ENCODE measurements at places on chromosomes 3 and 15.

GRCh38 chr3:130014526-130014925, 40.0 kb downstream of the TRH start:
- no peak for DNase-seq

GRCh38 chr3:89114841-89115223, 7.4 kb downstream of the EPHA3 start:
- no peak for DNase-seq

DNA sequence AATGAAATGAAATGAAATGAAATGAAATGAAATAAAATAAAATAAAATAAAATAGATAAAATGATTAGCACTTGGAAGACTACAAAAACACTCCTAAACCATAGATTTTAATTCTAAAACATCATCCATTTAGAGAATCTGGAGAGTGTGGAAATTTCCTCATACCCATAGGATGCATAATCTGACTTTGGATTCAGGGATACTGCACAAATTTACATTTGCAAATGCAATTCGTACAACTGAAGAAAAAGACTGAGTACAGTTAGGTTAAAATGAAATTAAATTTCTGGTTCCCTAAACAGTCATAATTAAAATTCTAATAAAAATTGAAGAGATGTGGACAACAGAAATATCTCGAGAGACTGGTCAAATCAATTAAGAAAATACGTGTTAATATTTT, 122.9 kb downstream of the TMCC1 start:
- DNase-seq = no peak

GRCh38 chr15:36896949-36897348, 203.4 kb downstream of the MEIS2 start:
- no peak for DNase-seq

DNA sequence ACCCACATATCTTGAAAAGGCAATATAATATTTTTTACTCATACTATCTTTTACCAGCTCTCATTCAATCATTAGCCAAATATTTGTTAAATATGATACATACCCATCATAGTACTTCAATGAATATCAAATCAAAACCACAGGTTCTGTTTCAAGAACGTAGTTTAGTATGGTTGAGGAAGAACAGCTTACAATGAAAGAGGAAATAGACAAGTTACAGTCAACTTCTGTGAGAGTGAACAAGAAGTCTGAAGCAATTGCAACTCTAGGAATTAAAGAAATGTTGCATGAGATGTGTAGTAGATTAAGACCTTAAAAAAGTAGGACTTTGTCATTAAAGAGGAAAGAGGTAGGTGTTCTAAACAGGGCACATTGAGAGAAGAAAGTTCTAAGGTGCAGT, 9.3 kb downstream of the BCHE start:
- no peak for DNase-seq

- no peak for DNase-seq
Measured at GRCh38 chr15:31371520-31372240, 45.0 kb downstream of the KLF13 start.

DNA sequence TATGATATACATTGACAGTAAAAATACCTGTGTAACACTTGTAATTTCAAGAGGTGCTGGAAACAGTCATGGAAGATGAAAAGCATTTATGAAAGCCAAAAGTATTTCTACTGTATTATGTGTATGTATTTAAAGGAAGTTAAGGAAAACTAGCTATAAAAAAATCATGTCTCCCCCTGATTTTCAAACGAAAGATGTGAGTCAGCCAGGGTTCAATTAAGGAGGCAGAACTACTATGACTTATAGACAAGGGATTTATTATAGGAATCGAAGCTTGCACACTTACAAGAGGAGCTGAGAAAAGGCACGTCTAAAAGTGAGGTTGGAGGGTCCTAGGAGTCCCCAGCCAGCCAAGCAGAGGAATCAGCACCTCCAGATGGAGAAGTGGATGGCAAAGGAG, 119.4 kb downstream of the SUCLG2 start:
- no peak for DNase-seq

DNA sequence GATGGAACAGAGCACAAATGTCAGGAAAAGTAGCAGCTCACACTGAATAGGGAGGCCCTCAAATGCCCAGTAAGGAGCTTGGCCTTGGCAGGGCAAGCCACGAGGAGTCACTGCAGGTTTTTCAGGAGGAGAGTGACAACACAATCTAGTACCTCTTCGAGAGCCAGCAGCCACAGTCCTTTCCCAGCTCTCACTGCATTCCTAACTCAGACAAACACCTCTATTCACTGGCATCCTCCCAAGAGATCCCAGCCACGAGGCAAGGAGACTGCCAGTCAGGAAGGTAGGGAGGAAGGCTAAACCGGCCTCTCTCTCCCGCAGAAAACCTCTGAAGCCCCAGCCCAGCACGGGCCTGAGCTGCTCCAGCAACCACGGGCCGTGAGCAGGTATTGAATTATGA, 146.0 kb upstream of the SMAD3 start:
- no peak for DNase-seq

DNA sequence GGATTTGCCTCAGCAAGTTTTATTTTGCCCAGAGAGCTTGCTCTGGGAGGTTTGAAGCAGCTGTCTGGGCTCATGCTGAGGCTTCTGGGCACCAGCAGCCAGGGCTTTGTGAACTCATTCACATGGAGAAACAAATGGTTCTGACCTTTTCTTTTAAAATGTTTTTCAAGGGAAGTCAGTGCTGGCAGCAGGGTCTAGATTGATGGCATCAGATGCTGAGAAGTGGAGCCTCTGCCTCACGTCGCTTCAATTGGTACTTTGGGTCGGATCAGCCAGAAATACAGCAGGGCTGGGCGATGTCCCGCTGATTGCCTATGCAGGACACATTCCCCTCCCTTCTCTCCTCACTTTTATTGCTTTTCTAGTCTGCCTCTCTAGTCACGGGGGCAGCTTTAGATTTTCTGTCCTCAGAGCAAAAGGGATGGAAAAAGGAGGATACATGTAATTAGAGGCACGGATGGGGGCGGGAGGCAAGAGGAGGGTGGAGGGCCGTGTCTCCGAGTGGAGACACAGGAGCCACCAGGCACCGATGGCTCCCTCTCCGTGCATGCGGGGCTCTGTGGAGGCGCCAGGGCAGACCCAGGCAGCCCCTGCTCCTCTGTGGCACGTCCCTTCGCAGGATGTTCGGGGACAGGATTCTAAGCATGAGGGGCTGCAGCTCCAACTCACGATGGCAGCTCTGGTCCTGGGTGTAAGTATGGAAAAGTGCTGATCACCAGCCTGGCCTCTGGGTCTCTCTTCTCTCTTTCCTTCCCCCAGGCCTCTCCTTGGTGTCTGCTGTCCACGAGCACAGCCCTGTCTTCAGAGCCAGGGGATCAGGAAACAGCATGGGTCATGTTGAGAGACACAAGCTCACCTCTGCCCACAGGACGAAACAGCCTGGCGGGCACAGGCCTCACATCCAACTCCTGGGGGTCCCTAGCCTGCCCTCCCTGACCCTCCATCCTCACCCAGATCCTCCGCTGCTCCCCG, 116.1 kb downstream of the FAM43A start:
- DNase-seq = no peak

GRCh38 chr3:105845488-105845887, 23.3 kb downstream of the CBLB start:
- no peak for DNase-seq

DNA sequence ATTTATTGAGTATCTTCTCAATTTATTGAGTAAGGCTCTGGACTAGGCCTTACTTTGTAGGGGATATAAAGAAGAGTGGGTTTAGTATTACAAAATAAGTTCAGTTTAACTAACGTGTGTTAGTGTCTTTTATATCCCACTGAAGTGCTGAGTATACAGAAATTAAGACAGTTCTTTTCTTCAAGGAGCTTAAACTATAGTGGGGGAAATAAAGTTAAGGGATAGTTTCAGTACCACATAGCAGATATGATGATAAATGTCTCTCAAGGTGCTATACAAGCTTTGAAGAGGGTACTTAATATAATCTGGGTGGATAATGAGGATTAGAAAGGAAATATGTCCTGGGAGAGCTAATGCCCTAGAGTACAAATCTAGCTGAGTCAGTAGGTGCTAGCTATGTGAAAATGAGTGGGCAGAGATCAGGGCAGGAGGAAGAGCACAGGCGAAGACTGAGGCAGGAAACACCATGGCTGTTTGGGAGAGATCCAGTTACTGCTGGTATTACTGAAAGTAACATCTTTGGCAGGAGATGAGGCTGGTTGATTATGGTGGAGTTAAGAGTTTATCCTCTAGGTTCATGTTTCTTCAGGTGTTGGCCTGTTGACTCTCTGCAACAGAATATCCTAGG, 46.0 kb downstream of the TEX9 start:
- no peak for DNase-seq

GRCh38 chr3:71317749-71318457, 265.6 kb downstream of the FOXP1 start:
- no peak for DNase-seq

GRCh38 chr15:100784493-100785180, 95.0 kb upstream of the ALDH1A3 start:
- peak; percentile 5 for DNase-seq

DNA sequence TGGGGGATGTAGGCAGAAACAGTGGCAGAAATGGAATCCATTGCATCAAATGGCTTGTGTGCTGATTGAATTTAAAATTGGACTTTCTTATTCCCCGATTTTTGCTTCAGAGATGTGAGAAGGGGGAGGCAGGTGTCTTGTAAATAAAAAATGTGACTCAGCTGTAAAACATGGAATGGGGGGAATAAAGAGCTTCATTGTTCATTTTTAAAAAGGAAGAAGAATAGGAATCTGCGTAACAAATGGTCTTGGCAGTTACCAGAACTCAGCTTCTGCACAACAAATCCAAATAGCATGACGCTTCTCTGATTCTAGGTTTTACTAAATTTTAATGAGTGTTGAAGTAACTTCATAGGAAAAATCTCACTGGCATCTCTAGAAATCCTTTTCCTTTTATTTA, 323.9 kb upstream of the GBE1 start:
- DNase-seq = no peak

Measured in SJSA1 (cell line).